ENCODE measurements at places on chromosomes 12 and 14.

GRCh38 chr12:17918013-17918412 lies 172.0 kb downstream of the RERGL start:
- DNase-seq = no peak

DNA sequence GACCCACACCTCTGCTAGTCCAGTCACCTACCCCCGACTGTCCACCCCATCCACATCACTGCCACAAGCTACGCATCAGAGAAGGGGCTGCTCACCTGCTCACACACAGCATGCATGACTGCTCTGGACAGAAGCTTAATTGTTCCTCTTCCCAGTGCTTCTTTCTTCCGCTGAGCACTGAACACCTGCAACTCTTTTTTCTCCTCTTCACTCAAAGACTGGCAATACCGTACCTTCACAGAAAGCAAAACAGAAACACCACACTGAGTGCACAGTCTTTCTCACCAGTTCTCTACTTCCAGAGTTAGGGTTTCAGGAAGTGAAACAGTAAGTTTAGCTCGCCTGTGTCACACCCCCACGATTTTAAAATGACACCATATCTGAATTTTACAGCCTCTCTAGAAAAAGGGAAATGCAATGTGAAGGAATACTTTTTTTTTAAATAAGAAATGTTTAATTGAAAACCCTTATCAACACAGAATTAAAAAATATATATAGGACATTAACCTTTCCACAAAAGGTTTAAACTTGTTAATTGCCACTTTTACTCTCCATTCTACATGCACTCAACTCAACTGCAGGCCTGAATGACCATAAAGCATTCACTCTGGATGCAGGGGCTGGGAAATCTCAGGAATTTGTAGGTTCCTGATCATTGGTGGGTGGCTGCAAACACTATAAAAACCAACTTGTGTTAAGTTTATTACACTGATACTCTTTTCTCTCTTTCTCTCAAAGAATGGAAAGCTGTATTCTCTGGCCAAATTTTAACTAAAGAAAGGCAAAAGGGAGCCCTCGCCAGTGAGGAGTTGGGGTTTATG lies 120.0 kb downstream of the PRICKLE1 start:
- no peak for DNase-seq

DNA sequence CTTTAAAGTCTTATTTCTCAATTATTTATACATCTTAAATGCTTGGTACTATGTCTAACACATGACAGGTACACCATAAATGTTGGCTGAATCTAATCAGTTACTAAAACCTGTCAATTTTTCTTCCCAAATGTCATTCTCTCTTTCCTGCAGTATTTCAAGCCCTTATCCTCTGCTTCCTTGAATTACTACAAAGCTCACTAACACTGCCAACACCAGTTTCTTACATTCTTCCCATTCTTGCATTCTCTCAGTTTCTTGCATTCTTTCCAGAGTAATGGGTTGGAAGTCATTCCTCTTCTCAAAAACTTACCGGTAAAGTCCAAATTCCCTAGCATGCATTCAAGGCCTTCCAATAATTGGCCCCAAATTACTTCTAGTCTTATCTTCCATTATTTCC lies 9.6 kb upstream of the SMARCC2 start:
- DNase-seq = no peak

DNA sequence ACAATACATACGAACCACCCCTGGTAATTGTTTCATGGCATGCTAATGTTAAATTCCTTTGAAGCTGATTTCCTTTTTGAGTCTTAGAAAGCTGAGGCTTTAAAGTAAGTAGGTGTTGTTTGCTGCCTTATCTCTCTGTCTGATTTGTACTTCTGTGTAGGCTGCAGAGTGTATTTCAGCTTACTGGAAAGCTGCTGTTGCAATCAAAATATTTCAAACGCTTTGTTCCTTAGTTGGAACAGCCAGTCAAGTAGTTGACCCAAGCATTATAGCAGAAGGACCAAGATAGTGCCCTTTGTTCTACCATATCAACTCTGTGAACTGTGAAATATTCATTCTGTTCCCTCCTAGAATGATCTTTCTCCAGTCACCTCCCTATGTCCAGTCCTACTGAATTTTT lies 3.1 kb downstream of the PKP2 start:
- no peak for DNase-seq

- DNase-seq = no peak
Measured at GRCh38 chr14:90644882-90645281, 171.3 kb downstream of the TTC7B start.

GRCh38 chr12:101619858-101620761 lies 25.3 kb downstream of the MYBPC1 start:
- no peak for DNase-seq

DNA sequence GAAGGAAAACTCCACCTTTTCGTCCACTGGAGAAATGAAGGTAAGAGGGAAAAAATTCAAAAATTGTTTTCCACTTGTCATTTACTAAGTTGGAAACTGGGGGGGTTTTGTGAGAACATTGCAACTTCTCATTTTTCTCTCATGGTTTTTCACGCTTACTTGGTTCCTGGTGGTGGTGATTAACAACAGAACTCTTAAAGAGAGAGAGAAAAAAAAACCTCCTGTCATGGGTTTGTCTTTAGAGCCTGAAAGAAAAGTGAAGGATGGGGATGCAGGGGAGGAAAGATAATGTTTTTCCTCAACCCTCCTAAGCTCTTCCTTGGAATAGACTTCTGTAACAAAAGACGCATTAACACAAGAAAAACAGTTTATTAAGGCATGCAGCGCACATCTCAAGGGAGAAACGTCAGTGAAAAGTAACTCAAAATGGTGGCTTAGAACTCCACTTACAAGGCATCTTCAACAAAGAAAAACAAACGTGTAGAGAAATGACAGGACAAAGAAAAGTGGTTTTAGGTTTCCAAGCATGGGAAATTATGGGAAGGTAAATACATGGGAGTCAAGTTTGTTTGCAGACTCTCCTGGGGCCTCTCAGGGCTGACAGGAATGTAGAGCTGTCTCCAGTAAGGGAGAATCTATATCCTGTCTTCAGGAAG lies 81.9 kb upstream of the ATF7IP start:
- no peak for DNase-seq

DNA sequence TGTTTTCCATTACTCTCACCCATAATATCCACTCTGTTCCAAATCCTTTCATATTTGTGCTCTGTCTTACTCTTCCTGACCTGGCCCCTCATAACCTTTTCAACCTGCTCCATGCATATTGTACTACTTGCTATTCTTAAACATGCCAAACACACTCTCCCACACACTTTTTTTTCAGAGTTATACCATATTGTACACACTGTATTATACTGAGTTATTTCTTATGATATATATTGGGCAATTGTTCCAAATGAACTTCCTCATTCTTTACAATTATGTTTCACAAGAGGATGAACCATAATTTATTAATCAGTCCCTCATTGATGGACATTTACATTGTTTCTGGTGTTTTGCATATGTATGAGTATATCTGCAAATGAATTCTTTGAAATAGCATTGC lies 18.5 kb downstream of the ATL1 start:
- DNase-seq = no peak

Data from stimulated activated CD4-positive, alpha-beta T cell treated with anti-CD3 and anti-CD28 coated beads, Interleukin-1b, Interleukin-23, amount 100 ng/mL, for 24 hours (primary cell).